M059J (cell line): ENCODE measurements at places on chromosomes 13 and 19.

DNA sequence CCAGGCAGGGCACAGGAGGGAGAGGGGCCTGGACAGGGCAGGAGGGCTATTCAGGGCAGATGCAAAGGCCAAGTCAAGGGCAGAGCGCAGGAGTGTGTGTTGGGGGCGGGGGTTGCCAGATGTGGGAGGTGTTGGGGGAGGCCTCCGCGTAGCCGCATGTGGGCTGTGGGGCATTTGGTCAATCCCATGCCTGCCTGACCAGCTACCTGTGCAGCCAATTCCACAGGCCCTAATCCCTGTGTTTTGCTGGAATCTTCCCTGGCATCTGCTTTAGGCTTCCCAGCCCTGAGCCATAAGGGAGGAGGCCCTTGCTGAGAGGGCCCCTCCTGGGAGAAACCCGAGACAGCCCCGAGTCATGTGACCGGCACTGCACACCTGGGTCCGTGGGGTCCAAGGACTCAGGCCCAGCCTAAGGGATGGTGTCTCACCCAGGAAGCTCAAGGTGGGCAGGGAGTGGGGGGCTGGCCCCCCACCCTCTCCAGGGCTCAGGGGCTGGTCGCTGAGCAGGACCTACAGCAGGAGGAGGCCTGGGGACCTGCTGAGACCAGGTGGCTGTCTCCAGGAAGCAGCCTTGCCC lies 20.3 kb downstream of the RFX1 start:
- DNase-seq: no peak

DNA sequence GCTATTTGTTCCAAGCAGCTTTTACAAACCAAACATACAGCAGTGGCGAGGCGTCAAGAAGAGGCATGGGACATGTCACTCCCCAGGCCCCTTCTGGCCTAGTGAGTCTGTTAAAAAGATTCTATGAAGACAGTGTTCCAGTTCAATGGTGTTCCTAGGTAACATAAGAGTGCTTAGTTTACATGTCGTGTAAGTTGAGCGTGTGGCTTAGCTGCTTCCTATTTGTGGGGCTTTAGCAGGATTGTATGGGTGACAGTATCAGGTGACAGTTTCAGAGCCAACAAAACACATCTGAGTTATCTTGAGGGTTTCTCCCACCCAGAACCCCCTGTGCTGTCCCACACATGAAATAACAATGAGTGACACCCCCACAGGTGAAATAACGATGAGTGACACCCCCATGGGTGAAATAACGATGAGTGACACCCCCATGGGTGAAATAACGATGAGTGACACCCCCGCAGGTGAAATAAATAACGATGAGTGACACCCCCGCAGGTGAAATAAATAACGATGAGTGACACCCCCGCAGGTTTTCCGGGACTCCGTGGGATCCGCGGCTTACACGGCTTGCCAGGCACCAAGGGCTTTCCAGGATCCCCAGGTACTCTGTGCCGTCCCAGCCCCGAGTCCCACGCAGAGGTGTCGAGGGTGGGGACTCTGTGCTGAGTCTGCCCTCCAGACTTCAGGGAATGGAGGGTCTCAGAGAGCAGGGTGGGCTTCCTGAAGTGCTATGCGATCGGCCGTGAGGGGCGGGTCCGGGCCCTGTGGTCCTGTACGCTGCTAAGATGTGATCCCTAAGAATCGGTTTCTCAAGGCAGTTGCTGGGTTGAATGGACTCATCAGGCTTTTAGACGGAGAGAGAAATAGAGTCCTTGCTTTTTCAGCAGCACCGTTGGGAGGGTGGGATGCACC lies 68.6 kb downstream of the RAB20 start:
- DNase-seq: no peak

DNA sequence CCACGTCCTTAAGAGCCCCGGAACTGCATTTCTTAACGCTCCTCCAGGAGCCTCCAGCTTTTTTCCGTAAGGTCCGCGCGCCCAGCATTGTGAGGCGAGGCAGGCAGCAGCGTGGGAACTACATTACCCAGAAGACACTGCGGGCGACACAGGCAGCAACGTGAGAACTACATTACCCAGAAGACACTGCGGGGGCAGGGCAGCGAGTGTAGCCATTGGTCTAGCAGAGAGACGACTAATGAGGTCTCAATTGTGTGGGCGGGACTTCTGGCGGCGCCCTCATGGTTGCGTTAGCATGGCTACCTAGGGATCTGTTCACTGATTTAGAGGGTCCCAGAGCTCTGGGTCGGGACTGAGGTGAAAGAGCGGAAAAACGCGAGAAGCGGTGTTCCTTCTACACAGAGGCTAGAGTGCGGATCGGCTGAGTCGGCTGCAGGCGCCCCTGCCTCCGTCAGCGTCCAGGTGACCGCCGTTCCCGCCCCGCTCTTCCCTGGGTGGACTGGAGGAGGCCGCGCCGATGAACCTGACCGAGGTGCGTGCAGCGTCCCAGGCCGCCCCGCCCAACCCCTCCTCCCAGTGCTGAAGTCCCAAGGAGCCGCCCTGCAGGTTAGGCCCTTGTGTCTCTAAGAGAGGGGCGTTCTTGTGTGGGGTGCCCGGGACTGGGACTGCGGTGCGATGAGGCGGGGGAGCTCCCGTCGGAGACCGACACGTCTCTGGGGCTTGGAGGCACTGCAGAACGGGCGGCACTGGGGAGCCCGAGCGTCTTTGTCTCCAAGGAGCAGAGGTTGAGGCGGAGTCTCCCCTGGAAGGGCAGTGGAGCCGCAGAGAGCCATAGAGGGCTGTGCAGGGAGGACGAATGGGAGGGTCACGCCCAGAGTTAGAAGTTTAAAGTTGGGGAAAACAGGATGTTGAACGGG lies at the start of gene ZNF749:
Gene ZNF749 (plus strand): TSS at position 264 of the 917 bp plus-strand sequence. CDS start 254 bp downstream, at position 518.
- DNase-seq: peak; percentile 98

DNA sequence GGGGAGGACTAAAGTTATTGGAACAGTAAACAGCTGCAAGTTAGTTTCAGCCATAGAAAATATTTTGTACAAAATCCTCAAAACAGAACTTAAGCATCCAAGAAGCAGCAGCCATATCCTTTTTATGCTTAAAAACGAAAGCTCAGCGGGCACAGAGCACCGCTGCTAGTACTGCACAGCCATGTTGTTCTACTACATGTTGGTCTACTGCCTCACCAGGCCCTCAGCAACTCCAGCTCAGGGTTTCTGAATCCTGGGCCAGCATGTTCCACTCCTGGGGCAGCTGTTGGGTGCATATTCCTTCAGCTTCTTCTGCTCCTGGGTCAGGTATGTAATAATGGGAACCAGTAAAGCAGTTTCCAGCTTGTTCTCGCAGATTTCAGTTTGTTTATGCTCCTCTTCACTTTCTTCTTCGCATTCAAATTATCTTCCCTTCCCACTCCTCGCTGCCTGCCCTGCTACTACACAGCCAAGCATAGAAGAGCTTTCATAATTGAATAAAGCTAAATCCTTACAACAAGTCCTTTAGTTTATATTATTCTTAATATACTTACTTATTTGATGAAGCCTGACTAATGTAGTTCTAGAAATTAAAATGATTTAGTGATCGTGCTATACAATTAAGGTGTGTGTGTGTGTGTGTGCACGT lies 820.5 kb upstream of the ATXN8OS start:
- DNase-seq: no peak

GRCh38 chr19:41993612-41994483 lies at the start of gene ATP1A3:
Gene ATP1A3 (minus strand): TSS chr19:41994230. CDS start chr19:41994076, 154 bp downstream.
- peak; percentile 39 for DNase-seq

GRCh38 chr13:61415749-61416148 lies at the start of gene PCDH20:
Gene PCDH20 (minus strand): TSS chr13:61415849. CDS start chr13:61415158, 691 bp downstream.
- DNase-seq: no peak

GRCh38 chr13:23667750-23668149 lies 97.5 kb downstream of the TNFRSF19 start:
- DNase-seq: no peak

- no peak for DNase-seq
Observed at GRCh38 chr13:112648101-112648500, 41.7 kb upstream of the ATP11A start.

- no peak for DNase-seq
Observed at GRCh38 chr19:29393915-29394460, 131.8 kb upstream of the VSTM2B start.

DNA sequence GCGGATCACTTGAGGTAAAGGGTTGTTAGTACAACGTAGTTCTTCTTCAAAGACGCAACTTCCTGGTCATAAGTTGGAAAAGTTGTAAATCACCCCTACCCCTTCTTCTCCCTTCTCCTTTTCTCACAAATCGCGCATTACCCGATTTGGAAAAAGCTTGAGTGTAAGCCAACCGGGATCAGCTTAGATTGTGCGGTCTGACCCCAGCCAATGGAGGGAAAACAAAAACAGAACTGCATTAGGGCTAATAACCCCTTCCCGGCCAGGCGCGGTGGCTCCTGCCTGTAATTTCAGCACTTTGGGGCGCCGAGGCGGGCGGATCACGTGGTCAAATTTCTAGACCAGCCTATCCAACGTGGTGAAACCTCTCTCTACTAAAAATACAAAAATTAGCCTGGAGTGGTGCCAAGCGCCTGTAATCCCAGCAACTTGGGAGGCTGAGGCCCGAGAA lies 806 bp downstream of the ZNF90 start:
- DNase-seq: peak; percentile 4

DNA sequence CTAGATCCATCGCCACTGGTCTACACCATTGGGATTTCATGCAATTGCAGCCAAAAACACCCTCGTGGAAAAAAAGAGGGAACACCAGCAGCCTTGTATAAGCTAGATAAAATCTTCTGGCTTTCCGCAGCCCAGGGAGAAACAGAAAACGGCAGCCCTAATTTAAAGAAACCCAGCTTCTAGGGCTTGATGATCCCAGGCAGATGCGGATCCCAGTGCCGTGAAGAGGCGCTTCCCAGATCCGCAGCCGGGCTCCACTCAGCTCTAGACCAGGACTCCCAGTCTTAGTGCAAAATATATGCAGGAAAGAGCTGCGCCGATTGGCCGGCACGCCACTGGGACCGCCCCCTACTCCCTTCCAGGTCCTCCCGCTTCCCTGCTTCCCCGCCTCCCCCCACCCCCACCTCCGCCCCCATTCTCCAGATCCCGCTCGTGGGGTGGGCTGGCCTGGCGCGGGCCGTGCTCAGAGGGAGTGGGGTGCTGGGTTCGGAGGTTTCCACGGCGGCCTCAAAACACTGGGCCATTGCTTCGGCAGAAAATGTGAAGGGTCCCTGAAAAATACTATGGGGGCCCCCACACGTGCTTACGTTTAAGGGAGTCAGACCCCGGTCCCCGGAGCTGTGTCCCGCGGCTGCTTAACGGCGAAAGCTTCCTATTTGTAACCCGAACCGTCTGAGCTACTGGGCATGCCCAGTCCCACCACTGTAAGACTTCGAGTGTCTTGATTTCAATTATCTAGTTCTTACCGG lies 63.1 kb downstream of the SERP2 start:
- DNase-seq: peak; percentile 92
